Mesendoderm (in vitro differentiated cells): ENCODE measurements at places on chromosomes 4 and X.

DNA sequence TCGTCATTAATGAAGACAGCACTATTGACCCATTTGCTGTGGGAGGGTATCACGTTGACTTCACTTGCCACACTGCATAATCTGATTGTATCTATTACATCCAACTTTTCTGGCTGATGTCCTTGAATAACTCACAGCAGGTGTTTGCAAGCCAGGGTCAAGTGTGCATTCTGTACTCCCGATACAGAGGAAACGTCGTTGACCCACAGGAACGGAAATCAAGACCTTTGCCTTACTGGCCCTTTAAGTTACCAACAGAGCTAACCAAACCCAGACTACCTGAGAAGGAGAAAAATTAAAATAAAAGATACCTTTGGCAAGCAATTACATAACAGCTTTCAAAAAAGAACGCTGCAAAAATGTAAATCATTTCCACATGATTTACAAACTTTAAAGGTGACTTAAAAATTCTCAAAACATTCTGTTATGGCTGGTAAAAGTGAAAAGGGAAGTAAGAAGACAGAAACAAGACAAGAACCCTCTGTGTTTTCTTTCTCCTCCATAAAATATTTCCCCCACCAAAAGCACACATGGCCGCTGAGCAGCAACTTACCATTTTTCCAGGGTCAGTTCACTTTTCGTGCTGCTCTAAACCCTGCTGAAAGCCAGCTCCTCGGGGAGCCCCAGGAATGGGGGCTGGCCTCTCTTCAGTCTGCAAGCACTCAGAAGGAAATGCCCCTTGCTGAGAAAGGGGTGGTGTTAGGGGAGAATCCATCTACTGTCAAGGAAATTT, 6.5 kb upstream of the SHISA3 start:
- no peak for DNase-seq

DNA sequence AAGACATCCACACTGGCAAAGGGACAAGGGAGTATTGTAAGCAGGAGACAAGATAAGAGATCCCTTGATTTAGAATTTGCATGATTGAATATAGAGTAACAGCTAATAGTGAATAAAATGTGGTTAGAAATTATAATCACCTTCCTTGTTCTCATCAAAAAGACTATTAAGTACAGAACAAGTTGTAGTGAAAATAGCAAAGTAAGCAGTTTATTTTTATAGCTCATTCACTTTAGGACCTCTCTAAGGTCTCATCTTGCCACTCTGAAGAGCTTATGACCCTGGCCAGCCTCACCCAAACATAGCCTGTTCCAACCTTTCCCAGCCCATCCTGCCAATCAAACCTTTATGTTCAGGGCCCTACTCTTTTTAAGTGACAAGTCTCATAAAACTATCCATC, 30.6 kb downstream of the MID2 start:
- no peak for DNase-seq

DNA sequence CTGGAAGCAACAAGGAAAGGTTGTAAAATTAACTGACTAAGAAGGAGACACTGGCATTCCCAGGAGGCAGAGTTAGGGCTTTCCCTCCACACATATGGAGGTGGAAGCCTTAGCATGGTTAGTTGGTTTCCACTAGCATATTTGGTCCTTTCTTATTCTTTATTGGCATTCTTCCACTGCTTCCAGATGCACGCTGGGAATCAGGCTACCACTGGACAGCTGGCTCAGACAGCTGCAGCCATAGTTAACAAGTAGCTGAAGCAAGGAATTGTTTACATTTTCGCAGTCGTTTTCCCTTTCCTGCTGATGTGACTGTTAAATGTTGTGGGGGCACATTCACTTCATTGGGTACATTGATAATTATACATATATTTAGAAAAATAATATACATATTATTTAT, 169.2 kb downstream of the GRIA2 start:
- DNase-seq: no peak

GRCh38 chrX:43349363-43349762, 306.7 kb upstream of the MAOA start:
- DNase-seq: peak; percentile 71

DNA sequence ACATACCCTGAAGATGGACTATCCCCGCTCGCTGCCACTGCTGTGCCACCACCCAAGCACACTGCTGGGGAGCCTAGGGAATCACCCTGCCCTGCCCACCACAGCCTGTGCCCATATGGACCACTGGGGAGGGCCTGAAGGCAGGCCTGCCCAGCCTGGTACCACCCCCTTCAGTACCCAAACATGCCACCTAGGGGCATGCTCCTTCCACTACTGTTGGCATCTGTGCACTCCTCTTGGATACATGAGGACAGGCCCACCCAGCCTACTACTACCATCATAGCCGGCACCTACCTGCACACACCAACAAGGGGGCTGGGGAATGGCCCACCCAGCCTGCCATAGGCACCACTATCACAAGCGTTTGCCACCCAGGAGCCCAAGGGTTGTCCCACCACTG, 30.1 kb upstream of the PRDX4 start:
- DNase-seq: no peak

GRCh38 chr4:88672987-88673386, 24.6 kb downstream of the NAP1L5 start:
- peak; percentile 60 for DNase-seq

GRCh38 chr4:54976682-54977081, 148.7 kb downstream of the KDR start:
- peak; percentile 82 for DNase-seq

DNA sequence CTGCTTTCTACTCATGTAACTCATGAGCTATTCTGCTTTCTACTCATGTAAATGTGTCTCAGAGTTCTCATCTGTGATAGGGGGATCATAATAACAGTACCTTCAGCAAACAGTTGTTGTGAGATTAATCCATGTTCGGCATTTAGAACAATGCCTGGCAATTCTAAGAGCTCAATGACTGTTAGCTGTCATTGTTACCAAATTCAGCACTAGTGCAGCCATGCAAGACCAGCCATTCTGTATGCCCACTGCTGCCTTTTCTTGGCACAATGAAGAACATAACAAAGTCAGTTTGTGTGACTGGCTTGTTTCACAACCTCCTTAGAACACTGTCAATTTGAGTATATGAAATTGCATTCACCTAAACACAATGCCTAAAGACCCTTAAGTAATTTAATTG, 163.2 kb downstream of the ANK2 start:
- DNase-seq: no peak

GRCh38 chr4:140662082-140662869, 93.5 kb upstream of the UCP1 start:
- DNase-seq: peak; percentile 84

GRCh38 chr4:121227341-121227792, 63.2 kb upstream of the TNIP3 start:
- no peak for DNase-seq

DNA sequence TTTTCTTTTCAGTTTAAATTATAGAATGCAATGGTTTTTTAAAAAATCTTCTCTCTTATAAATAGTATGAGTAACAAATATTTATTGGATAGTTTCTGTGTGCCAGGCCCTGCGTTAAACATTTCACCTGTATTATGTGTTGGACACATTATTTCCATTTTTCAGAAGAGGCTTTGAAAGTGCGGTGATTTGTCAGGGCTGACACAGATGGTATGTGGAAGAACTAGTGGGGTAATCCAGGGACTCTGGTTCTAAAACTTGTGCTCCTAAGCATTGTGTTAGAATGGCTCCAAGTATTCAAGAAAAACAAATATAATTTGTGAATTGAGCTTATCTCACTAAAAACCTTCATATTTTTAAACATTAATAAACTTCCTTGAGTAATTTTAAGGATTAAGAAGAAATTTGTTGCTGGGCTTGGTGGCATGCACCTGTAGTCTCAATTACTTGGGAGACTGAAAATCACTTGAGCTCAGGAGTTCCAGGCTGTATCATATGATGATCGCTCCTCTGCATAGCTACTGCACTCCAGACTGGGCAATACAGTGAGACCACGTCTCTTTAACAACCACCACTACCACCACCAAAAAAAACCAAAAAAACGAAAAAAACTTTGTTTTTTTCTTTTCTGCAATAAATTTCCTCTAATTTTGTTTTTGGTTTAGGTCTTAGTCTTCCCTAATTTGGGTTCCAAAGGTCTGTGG, 40.0 kb downstream of the RAPGEF2 start:
- no peak for DNase-seq

- peak; percentile 5 for DNase-seq
These were observed 34.6 kb upstream of the IL9R start for GRCh38 chrX:155962906-155963305.

DNA sequence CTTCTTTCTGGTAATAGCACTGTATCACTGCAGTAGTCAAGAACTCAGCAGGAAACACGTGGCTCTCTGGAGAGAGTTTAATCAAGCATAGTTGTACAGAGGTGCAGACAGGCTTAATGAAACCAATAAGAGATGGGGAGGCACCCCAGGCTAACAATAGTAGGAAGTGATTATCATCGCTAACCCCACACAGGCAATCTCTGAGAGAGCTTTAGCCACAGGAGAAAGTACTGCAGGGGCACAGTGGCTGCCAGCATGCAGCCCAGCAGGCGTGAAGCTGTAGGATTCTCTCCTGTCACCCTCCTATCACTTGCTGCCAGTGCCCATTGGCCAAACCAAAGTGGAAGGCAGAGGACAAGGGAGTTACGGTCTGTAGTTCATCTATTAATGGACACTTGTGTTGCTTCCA, 450.0 kb upstream of the RASGEF1B start:
- peak; percentile 26 for DNase-seq

DNA sequence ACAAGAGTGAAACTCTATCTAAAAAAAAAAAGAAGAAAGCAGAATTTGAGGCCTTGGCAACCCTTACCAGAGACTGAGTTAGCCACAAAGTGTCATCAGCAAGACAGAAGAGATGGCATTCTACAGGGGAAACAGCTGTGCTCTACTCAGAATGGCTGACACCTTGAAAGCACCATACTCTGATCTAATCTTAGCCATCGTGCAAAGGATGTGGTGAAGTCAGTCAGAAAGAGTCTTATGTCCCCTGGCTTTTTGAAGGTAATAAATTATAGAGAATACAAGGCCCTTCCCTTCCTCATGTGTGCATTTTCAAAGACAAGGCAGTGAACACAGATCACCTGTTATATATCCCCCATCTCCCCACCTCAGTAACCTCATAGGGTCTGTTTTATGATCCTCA, 13.2 kb downstream of the CLNK start:
- DNase-seq: no peak

GRCh38 chrX:118239178-118239870, 106.6 kb upstream of the WDR44 start:
- no peak for DNase-seq

DNA sequence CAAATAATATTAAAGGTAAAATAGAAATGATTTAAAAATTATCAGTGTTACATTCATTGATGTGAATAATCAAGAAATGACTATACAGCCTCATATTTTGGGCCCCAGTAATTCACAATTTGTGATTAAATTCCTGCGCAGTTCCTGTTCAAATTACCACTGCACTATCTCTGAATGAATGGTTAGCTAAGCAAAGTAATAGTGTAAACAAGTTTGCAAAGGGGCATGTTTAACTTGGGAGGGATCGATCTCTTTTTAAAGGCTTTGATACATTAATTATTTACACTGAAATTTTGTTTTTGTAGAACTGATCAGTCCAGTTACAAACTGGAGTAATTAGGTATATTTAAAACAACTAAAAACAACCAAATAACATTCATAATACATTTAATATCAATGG, 784.4 kb downstream of the RPA4 start:
- DNase-seq: no peak

GRCh38 chr4:184066584-184067300, 150.9 kb downstream of the ENPP6 start:
- no peak for DNase-seq
